ENCODE measurements at places on chromosomes 3 and 15.

DNA sequence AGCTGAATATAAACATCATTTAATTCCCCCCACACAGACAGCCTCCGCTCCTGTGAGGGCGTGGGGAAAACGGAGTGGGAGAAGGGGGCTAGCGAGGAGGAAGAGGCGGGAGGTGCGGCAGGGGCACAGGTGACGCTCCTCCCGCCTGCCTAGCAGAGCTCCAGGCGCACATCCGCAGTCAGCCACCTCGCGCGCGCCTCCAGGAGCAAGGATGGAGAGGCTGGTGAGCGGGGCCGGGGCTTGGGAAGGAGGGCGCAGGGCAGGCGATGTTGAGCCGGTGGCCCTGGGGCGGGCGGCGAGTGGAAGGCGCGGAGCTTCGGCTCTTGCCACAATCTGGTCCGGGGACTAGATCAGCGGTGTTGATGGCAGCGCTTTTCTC is at the start of gene CD200:
TSS of gene CD200 (plus strand) at position 155 of the 379 bp plus-strand sequence. CDS start at position 212, 57 bp downstream.
- peak; percentile 87 for DNase-seq

- no peak for DNase-seq
Measured at GRCh38 chr3:54427501-54427900, 305.1 kb downstream of the CACNA2D3 start.

DNA sequence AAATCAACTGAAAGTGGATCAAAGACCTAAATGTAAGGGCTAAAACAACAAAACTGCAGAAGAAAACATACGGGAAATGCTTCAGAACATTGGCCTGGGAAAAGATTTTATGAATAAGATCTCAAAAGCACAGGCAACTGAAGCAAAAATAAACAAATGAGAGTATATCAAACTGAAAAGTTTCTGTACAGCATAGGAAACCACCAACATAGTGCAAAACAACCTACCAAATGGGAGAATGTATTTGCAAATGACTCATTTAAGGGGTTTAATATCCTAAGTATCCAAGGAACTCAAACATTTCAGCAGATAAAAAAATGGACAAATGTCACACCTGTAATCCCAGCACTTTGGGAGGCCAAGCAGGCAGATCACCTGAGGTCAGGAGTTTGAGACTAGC is 489.1 kb downstream of the ROBO1 start:
- DNase-seq, result no peak

DNA sequence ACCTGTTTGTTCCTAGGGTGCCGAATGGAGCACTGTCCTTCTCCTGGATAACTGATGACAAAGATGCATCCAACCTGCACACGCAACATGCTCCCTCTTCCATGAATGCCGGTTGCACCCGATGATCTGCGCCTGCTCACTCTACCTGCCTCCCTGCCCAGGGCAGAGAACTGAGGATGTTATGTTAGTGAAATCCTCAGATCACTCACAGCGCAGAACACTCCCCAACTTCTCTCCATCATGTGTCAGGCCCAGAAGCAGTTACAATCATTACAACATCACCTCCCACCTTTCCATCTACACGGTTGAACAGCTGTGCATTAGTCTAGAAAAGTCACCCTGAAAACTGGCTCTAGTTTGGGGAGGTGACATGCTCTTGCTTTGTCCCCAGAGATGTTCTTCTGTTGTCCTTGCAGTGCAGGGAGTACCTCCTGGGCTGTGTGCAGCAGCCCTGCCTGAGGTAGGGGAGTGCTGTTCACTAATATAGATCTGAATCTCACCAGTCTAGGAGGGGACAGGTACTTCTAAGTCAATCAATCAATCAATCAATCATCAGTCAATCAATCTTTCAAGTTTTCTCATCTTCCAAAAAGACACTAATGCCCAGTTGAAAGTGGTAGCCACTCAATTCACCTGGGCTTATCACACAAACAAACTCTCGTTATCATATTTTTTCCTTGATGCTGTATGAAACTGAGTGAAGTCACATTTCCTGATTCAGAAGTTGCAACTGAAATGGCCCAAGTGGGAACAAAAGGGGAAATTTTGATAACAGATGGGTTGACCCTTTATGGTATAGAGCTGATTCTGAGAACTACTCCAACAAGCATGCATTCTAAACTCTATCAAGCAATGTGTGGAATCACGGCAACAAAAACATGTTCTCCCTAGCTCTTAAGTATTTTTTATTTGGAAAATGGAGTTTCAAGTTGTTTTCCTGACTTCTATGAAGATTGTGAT is 15.4 kb upstream of the ISLR start:
- DNase-seq, result no peak

- DNase-seq, result no peak
Measured at GRCh38 chr15:60062826-60063225, 58.7 kb downstream of the FOXB1 start.

DNA sequence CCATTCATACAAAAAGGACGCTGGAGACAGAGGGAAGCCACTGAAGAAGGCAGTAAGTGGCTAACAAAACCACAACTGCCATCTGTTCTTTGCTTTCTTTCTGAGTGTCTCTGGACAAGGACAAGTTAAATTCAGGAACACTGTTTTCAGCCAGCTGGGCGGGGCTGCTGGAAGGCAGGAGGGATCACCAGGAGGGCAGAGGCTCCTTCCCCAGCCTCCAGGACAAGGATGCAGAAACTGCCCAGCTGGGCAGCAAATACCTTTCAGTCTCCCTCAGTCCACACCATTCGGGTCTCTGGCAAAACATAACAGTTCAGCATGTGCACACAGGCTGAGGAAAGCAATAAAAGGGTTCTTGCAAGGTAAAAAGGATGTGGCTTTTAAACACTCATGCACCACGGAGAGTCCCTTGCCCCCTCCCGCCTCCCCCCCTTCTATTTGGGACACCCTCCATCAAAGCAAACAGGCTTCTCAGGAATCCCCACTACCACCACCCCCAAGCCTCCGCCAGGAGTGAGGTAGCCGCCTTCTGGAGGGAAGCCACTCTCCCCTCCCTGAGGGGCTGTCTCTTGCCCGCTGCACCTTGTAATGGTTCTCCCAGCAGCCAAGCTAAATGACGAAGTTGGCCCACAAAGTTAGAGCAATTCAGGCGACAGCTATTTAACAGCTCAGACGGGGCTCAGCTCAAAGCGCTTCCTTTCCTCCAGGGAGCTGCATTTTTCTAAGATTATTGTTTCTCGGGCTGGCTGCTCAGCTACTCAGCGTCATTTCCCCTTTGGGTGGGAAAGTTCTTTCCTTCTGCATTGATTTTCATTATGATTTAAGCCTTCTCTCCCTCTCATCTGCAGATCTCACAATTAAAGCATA is 3.8 kb downstream of the HEG1 start:
- peak; percentile 91 for DNase-seq

GRCh38 chr15:74390647-74391288 is 23.3 kb upstream of the CYP11A1 start:
- DNase-seq, result no peak

GRCh38 chr3:45772341-45773035 is 23.8 kb downstream of the SLC6A20 start:
- DNase-seq, result no peak

- no peak for DNase-seq
Measured at GRCh38 chr3:28745436-28745835, 396.8 kb upstream of the AZI2 start.

DNA sequence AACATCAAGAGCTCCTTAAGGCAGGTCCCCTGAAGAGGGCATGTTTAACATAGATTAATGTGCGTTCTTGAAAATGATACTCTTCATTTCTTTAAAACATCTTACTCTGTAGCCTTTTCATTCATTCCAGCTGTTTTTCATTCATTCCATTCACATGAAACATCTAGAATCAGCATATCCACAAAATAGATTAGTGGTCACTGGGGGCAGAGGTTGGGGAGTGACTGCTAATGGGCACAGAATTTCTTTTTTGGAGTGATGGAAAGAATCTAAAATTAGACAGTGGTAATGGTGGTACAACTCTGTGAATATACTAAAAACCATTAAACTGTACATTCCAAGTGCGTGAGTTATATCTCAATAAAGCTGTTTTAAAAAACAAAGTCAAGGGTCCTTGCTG is 15.4 kb upstream of the CXCR6 start:
- DNase-seq, result no peak

DNA sequence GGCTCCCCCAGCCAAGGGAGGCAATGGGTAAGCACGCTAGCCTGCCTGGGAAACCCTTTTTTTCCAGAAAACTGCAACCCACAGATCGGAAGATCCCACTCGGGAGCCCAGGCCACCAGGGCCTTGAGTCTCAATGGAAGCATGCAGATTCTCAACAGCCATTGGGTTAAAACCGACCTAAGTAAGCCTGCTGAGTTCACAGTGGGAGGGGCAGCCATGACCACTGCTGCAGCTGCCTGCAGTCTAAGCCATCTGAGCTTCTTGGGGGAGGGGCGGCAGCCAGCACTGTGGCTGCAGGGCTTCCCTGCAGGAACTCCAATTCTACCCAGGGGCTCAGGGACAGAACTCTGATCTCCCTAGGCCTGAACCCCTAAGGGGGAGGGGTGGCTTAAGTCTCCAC is 82.0 kb downstream of the DPPA2 start:
- no peak for DNase-seq

DNA sequence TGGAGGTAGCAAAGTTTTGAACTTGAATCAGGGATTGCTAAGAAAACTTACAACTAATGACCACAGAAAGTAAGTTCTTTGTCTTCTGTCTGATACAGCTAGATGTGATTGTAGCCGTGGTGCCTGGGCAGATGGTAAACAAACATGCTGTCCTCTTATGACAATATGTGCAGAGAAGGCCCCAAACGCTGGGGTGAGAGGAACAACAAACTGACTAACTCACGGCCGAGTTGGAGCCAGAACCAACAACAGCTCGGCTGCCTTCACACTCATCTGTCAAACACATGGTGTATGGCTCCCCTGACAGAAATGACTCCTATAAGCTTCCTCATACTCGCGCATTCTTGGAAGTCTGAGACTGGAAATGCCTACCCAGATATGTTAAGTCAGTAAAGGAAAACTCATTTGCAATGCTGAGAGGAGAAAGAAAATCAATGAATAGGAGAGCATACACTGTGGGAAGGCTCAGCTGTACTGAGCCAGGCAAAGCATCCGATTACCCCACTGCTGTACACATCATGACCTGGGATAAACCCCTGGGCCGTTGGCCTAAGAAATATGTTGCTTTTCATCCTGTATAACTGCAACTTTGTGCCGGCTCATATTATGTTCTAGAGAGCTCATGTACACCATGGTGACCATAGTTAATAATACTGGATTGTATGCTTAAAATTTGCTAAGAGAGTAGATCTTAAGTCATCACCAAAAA is 5.7 kb downstream of the THBS1 start:
- no peak for DNase-seq

GRCh38 chr3:32406486-32407408 is 15.1 kb downstream of the CMTM7 start:
- DNase-seq, result no peak

GRCh38 chr3:178058629-178059028 is 477.6 kb upstream of the KCNMB2 start:
- DNase-seq, result no peak

DNA sequence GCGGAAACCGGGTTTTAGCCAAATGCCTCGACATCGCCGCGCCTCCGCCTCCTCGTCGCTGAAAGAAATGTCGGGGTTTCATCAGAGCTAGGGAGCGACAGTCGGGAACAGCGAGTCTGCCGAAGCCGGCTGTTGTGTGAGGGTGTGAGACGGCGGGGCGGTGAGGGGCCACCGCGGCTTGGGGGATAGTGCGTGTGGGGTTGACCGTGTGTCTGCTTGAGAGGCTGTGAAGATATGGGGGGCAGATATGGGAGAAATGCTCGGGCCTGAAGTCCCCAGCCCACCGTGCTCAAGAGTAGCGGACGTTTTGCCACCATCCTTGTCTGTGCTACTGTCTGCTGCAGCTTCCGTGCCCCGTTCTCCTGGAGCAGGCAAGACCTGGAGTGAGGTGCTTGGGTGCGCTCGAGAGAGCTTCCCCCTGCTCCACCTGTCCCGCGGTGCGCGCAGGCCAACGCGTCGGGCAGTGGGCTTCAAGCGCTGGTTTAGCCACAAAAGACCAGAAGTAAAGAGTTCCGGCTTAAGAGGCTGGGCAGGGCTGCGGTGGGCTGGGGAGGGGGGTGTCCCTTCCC is 716 bp upstream of the ISLR2 start:
- DNase-seq, result peak; percentile 59

GRCh38 chr3:66302288-66302687 is 81.5 kb downstream of the SLC25A26 start:
- DNase-seq, result peak; percentile 80

GRCh38 chr3:168974617-168975403 is 688.7 kb downstream of the MECOM start:
- DNase-seq, result no peak

- DNase-seq, result no peak
Measured at GRCh38 chr3:46359733-46360493, 6.0 kb downstream of the CCR2 start.

GRCh38 chr3:141227752-141228151 is 3.9 kb upstream of the PXYLP1 start:
- no peak for DNase-seq

- DNase-seq, result no peak
Measured at GRCh38 chr3:87122766-87123165, 104.3 kb upstream of the CHMP2B start.

GRCh38 chr3:96416549-96417255 is 397.7 kb upstream of the EPHA6 start:
- DNase-seq, result no peak

- DNase-seq, result no peak
Measured at GRCh38 chr15:71329041-71329440, 213.8 kb downstream of the THSD4 start.

DNA sequence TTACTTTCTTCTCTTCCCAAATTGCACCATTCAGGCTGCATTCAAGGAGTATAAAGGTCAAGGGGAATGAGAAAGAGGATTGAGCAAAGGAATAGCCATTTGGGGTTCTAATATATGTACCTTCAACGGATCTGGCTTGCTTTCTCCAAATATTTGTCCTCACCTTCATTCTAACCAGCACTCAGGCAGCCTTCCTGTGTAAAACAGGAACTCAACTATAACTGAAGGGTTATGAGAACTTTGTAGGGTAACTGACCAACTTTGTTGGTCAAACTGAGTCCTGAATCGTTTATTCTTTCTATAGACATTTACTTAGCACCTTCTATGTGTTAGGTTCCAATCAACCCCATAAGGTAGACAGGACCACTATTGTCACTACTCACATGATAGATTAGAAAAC is 5.1 kb upstream of the CPOX start:
- DNase-seq, result no peak

GRCh38 chr15:33078607-33079006 is 115.9 kb downstream of the FMN1 start:
- no peak for DNase-seq

DNA sequence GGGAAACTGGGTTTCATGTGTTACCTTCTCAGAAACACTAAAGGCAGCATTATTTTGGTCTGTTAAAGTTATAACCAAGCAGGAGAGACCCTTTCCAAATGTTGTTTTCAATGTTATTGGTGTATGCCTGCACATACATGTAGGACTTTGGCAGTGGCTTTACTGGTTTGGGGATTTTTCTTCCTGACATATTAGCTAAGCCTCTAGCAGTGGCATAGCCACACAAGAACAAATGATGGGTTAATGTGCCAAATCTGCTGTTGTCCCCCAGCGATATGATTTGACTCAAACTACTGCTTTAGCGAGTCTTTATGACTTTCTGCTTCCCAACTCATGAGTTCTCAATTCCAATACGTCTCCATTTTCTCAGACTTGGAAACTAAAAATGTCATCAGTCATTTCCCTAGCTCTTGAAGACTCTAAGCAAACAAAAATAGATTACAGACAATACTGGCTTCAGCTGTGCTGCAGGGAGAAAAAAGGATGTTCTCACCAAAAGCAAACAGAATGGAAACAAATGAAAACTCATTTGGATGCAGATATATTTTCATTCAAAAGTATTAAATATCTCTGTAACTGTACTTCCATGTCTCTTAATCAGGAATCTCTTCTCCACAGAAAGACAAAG is 29.6 kb downstream of the TPM1 start:
- no peak for DNase-seq

Measured in activated CD4-positive, alpha-beta T cell treated with anti-CD3 and anti-CD28 coated beads, Interleukin-2, amount 10 ng/mL, durations not matched to agents 24 days and 14 days (primary cell).